ENCODE measurements at places on chromosomes 7 and 10.
A peak's percentile ranks its signal among the peaks of the same experiment; 100 is the strongest.

DNA sequence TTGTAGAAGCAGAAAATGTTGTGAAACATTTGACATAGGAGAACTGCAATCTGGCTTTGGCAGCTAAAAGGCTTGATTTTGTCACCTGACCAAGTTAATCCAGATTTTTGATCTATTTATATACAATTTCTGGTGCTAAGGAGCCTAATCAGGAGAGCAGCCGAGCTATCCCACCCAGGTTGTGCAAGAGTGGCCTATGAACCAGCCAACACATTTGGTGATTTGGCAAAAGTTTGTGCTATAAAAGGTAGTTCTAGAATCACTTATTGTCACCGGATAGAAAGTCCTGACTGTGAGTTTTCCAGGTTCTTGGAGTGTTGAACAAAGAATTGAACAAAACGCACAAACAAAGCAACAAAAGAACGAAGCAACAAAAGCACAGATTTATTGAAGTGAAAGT, 1.4 kb upstream of the SPAM1 start:
- no peak for DNase-seq

- no peak for DNase-seq
Observed at GRCh38 chr7:41047789-41048191, 655.1 kb downstream of the INHBA start.

GRCh38 chr7:149713731-149714068, 59.7 kb downstream of the ZNF467 start:
- DNase-seq = no peak

GRCh38 chr7:31029251-31030042, 22.7 kb upstream of the ADCYAP1R1 start:
- no peak for DNase-seq

- no peak for DNase-seq
Observed at GRCh38 chr10:60280475-60280874, 109.2 kb downstream of the ANK3 start.

DNA sequence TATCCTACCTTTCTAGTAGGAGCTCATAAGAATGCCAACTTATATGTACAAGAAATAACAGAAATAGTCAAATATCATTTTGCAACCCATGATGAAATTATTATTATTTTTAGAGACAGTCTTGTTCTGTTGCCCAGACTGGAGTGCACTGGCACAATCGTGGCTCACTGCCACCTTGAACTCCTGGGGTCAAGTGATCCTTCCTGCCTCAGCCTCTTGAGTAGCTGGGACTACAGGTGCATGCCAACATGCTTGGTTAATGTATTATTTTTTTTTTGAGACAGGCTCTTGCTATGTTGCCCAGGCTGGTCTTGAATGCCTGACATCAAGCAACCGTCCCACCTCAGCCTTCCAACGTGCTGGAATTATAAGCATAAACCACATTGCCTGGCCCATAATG, 44.8 kb downstream of the TNPO3 start:
- DNase-seq = no peak

DNA sequence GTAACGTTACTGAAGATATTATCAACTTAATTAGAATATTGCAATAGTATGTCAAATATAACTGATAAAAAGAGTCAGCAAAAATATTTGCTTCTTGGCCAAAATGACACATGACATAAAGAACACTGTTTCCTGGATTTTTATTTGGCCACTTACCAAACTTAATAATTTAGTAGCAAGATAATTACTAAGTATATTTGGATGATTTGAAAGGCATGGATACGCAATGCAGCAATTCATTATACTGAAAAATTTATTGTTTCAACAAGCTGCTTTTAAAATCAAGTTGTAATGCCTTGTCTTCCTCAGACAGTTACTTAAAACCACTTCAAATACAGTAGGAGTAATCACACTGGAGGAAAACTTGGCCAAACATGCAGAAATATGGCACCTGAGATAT, 234.0 kb downstream of the SEMA3E start:
- DNase-seq = no peak

- peak; percentile 86 for DNase-seq
Observed at GRCh38 chr10:129968853-129969183, 4.7 kb upstream of the EBF3 start.

DNA sequence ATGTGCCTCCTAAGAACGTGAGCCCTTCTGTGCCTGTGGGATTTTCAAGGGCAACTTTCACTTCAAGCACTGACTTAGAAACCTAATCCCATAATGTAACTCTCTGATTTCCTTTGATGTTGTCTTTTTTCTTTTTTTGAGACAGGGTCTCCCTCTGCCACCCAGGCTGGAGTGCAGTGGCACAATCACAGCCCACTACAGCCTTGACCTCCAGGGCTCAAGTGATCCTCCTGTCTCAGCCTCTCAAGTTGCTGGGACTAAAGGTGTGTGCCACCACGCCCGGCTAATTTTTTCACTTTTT, 64.4 kb upstream of the GSDME start:
- DNase-seq = no peak

- no peak for DNase-seq
Observed at GRCh38 chr10:85177767-85178166, 849.4 kb downstream of the CCSER2 start.

Data from HEK293T (cell line).